ENCODE measurements at places on chromosomes 5 and 9.

DNA sequence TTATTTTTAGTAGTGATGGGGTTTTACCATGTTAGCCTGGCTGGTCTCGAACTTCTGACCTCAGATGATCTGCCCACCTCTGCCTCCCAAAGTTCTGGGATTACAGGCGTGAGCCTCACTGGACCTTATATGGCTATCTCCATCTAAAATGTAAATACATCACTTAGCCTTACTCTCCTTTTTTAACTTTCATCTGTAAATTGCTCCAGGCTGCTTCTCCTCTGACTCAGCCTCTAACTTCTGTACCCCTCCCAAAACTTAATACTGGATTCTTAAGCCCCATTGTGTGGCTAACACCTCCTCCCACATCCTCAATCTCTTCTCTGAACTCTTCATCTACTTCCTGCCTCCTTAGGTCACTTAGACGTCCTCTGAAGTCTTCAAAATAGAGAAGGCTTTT lies 4.0 kb downstream of the SNX30 start:
- DNase-seq, result no peak

DNA sequence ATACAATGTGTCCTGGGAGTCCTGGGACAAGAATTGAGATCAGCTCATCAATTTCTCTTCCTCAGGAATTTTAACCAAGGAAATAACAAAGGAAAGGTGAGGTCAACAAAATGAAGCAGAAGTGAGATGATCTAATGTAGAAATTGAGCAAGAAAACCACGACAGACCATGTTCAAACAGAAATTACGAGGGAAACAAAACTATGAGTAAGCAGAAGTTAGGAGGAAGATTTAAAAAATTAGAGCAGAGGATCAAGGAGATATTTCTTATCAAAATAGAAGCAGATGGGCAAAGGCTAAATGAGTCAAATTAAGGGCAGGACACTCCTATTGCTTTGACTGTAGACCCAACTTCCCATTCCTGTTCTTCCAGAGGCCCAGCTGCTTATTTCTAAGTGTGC lies 97.4 kb downstream of the HINT1 start:
- no peak for DNase-seq

DNA sequence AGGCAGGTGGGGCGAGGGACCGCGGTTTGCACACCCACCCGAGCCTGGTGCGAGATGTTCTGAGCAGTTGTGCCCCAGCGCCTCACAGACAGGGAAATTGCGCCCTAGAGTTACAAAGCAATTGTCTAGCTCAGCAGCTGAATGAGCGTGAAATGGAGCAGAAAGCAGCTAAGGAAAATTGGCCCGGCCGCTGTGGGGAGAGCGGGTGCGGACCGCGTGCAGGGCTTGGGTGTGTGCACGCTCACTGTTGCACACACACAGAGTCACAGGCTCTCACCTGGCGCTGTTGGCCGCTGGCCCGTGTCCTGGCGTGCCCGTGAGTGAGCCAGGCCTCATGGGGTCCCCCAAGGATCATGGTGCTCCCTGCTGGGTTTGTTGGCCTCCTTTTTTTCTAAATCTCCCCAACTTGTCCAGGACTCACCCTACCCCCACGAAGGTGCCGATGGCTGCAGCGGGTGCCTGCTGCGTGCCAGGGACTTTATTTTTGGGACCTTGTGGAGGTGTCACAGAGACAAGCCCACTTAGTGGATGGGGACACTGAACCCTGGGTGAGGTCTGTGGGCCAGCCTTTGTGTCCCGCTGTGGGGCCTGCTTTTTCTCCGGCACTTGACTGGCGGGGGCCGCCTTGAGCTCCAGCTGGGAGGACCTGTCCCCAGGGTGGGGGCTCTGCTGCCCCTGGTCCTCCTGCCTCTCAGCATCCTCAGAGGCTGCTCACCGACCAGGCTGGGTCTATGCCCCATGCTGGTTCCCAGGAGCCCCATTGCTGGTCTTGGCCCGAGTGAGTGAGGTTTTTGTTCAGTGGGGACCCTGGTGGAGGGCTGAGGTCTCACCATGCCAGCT lies 5.2 kb downstream of the RXRA start:
- no peak for DNase-seq

GRCh38 chr5:154714266-154714986 lies 40.8 kb upstream of the LARP1 start:
- DNase-seq, result no peak

- DNase-seq, result no peak
Observed at GRCh38 chr9:129558063-129558550, 62.8 kb downstream of the C9orf50 start.

DNA sequence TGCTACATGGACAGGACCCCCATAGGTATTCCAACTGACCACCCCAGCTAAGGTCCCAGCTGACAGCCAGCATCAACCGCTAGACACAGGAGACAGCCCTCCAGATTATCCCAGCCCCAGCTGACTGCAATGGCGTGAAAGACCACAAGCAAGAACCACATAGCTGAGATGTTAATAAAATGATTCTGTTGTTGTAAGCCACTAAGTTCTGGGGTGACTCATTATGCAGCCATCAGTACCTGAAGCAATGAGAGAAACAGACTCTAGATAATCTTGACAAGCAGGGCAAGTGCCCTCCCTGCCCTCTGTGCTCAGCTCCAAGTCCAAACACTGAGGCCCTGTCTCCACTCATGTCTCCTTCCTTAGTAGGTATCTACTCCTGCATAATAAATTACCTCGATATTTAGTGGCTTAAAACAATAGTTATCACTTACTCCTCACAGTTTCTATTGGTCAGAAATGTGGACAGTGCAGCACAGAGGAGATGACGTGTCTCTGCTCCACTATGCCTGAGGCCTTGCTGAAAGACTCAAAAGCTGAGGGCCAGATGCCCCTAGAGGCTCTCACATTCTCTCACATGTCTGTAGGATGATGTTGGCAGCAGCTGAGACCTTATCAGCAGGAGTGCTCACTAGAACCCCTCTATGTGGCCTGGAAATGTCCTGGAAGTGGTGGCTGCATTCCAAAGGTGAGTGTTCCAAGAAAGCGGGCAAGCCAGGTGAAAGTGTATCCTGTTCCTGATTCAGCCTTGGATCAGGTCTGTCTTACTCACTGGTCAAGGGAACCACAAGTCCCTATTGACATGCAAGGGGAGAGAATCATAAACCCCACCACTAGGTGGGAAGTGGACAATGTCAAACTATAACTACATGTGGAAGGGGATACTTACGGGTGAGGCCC lies 2.5 kb downstream of the MGAT1 start:
- DNase-seq, result no peak

- no peak for DNase-seq
Observed at GRCh38 chr5:106822851-106823250, 847.9 kb downstream of the EFNA5 start.

GRCh38 chr5:98187945-98188344 lies 585.5 kb upstream of the RGMB start:
- no peak for DNase-seq

GRCh38 chr5:140926443-140927227 lies 536 bp downstream of the PCDHAC1 start:
- peak; percentile 93 for DNase-seq

DNA sequence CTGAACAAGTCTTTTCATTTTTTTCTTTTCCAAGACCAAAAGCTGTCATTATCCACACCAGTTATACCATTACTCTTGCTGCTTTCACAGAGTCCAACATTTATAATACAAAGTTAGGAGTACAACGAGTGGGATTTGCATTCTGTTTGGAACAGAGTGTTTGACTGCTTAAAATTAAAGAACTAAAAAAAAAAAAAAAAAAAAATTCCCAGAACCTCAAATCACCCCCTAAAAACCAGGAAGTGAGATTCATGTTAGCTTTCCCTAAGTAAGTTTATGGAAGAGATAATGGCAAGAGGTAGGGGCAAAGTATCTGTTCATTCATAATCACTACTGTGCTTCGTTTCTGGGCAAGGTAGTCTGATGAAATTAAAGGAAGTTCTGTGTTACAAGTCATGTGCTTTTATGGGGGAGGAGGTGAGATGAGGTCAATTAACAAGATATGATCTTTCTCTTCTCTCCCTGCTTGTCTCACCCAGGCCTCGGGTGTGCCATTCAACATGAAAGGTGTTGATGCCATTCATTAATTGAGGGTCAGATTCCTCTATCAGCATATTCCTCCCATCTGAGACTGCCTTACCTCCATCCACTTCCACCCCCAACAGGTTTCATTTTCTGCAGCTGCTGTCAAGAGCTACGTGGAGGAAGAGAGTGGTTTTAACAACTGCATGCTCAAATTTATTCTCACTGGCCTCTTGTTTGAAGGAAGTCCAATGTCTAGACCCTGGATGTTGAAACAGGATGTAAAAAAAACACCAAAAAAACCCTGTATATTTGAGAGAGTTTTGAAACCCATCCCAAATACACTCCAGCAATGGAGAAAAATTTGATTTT lies 58.1 kb downstream of the MARCHF3 start:
- DNase-seq, result no peak

DNA sequence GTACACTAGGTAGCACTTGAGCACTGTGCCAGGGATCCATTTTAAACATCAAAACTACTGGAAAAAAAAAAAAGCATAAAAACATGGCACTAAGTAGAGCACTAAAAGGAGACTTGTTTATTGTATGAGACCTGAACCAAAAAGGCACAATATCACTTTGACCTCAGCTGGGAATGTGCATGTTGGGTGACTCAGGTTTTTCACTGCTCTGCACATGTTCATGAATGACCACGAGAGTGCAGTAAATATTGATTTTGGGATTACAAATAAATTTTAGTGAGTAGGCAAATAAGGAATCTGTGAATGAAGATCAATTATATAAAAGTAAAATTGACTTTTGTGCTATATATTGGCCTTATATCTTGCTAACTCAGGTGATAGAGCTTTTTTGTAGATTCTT lies 11.8 kb downstream of the RMI1 start:
- DNase-seq, result no peak

- no peak for DNase-seq
Observed at GRCh38 chr9:100196828-100197227, 97.8 kb downstream of the INVS start.

- no peak for DNase-seq
Observed at GRCh38 chr5:81878333-81878732, 93.5 kb upstream of the ATG10 start.

DNA sequence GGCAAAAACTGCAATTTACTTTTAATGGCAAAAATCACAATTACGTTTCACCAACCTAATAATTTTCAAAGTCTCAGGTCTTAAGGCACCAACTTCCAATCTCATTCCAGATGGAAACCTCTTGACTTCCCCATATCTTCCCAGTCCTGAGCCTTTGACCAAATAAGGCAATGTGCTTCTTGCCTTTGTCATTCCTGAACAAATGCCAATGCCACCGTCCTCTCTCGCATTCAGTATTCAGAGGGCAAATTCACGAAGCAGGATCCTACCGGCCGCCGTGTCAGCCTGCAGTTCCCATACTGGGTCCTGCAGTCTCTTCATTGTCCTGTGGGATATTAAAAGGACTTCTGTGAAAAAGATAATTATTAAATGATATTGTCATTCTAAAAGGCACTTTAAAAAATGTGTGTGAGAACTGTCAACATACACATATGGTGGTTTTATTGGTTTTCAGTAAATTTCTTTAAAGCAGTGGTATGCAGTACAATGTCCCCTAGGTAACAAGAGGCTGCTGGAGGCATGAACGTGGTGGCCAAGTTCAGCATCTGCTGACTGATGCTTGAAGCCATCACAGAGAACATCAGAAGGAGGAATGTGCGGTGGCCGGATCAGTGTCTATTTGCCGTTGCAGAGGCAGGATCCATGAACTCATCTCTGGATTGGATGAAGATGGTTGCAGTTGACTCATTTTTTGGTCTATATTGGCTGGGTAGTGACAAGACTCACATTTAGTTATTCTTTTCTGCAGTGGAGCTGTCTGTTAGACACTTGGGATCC lies 101.4 kb upstream of the IRX4 start:
- DNase-seq, result no peak

DNA sequence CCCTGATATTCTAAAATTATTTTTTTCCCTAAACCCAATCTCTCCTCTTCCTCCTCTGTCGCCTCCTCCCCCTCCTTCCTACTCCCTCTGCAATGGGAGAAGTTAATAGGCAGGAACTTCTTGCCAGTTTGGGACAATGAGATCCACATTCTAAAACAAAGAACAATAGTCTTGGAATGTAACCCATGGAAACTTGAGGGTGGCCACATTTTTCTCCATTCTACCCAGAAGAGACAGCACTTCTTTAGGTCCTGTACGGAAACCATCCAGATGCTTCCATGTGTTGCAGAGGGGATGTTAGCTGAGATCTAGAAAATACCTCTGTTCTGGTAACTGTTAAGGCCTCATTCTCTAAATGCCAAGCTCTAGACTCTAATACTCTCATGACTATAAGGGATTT lies 10.0 kb downstream of the SPARC start:
- DNase-seq, result no peak

GRCh38 chr5:142501890-142502289 lies 177.1 kb upstream of the SPRY4 start:
- DNase-seq, result no peak

- DNase-seq, result no peak
Observed at GRCh38 chr5:12883395-12883794, 979.1 kb upstream of the CTNND2 start.

DNA sequence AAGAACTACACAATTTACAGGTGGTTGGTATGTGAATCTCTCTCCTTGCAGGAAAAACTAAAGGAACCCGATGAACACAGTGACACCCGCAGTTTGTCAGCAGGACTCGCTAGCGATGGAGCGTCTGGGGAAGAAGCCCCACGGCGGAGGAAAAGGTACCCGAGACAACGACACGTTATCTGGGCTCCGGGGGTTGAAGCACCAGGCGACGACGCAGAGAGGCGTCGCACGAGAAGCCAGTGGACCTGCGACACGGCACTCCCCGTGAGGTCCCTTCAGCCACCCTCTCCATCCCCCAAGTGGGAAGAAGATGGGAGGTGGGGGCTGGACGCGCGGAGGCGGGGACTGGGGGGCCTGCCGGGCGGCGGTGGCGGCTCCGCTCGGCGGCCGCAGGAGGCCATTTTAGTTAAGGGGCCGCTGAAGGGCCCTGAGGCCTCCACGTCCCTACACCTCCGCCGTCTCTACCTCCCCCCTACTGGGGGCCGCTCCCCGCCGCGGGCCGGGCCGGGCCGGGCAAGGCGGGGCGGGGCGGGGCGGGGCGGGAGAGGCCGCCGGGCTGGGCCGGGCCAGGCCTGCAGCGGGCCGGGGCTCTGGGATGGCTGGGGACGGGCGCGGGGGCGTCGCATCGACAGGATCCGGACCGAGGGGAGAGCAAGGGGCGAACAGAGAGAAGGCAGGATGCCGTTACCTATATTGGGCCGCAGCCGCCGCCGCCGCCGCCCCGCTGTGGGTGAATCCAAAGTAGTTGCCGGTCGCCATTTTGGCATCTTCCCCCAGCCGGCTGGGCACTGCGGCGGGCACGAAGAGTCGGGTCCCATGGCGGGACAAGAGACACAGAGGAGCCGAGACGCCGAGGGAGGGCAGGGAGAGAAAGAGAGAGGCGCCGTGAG lies 754 bp downstream of the ZFR start:
- peak; percentile 78 for DNase-seq

Measured in upper lobe of right lung (tissue), 1 donor.